ENCODE measurements at places on chromosomes 1 and 21.
A peak's percentile ranks its signal among the peaks of the same experiment; 100 is the strongest.

- H3K4me1 ChIP-seq = peaks cover 7% of the 10 kb centered on the region
Measured at GRCh38 chr1:166579557-166580501, 259.4 kb upstream of the POGK start.

DNA sequence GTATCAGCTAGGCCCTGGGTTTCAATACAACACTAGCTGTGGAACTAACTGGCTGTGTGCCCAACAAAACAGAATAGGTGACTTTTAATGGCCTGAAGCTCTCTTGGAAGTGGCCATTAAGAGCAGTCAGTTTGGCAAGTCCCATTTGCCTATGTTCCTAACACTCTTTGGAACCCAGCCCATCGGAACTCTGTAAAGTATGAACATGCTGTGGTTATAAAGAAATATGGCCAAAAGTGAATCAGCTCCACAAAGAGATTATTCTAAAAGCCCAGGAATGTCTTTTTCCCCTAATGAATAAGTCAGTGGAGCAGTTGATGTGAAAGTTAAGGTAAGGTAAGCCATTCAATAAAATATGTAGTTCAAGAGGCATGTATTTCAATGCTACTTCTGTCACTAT is 223.7 kb upstream of the ADAMTS5 start:
- DNase-seq = no peak
- H3K36me3 ChIP-seq = no peaks in the 10 kb centered on the region
- no peaks in the 10 kb centered on the region for H3K4me1 ChIP-seq

DNA sequence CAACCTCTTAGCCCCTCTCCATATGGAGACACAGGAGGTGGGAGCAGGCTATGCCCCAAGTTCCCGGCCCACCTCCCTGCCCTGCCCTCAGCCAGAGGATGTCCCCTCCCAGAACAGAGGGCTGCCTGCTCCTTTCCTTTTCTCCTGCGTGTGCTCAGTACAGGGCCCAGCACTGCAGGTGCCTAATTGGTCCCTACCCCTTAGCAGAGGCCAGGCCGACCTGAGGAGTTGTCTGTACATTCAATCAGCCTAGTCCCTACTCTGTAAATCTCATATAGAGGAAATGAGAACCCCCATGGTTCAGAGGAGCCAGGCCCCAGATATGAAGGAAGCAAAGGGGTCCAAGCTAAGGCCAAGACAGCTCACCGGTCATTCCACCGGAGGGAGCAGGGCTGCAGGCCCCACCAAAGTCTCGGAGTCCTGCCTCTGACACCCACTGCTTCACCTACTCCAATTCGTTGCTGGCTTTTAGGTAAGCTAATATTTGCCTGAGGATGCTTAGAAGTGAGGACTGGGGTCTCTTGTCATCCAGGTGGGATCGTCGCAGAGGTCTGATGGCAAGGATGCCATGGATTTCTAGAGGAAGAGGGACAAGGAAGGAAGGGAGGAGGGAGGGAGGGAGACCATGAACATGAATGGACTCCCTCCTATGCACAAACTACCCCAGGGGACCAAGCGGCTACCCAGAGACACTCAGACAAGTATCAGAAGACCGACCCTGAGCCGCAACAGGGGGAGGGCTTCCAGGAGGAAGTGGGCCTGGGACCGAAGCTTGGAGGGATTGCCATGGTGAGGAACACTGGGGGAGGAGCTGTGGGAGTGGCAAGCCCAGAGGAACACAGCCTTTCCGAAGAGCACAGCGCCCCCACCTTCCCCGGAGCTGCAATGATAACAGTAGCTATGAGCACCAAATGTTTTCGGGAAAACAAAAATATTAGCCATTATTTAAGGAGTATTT is 30.4 kb upstream of the FOXO6 start:
- H3K36me3 ChIP-seq = no peaks in the 10 kb centered on the region
- peaks cover 15% of the 10 kb centered on the region for H3K27me3 ChIP-seq
- H3K27ac ChIP-seq = no peak overlapping the region
- no peaks in the 10 kb centered on the region for H3K4me1 ChIP-seq

- no peak overlapping the region for H3K4me3 ChIP-seq
- no peaks in the 10 kb centered on the region for H3K27me3 ChIP-seq
- no peaks in the 10 kb centered on the region for H3K36me3 ChIP-seq
- H3K4me1 ChIP-seq = peaks cover 4% of the 10 kb centered on the region
Measured at GRCh38 chr1:172278478-172278877, 142.0 kb upstream of the C1orf105 start.

- H3K27ac ChIP-seq = no peak overlapping the region
- no peak overlapping the region for H3K4me3 ChIP-seq
- no peaks in the 10 kb centered on the region for H3K4me1 ChIP-seq
- H3K27me3 ChIP-seq = no peaks in the 10 kb centered on the region
Measured at GRCh38 chr1:103326595-103326994, 198.9 kb upstream of the RNPC3 start.

DNA sequence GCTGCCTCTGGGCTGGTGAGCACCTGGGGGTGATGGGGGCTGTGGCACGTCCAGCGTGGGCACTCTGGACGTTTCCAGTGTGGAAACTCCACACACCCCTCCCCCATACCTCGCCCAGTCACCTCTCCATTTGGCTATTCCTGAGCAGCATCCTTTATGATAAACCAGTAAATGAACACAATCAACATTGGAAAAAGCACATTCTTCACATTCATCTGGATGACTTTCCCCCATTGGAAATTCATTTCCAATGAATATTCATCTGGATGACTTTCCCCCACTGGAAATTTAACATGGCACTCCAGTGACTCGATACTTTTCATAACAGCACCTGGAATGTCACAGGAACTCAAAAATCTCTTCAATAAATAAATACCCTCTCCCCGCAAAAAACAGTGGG is 104.8 kb upstream of the KRTAP19-8 start:
- DNase-seq = no peak
- no peaks in the 10 kb centered on the region for H3K36me3 ChIP-seq
- no peak overlapping the region for H3K27ac ChIP-seq
- no peak overlapping the region for H3K4me3 ChIP-seq

- no peak for DNase-seq
- peaks cover 2% of the 10 kb centered on the region for H3K27me3 ChIP-seq
- H3K4me1 ChIP-seq = no peaks in the 10 kb centered on the region
- no peaks in the 10 kb centered on the region for H3K36me3 ChIP-seq
- peak overlapping the region; percentile 65 for H3K27ac ChIP-seq
Measured at GRCh38 chr1:212595787-212596714, 12.5 kb upstream of the ATF3 start.

- H3K4me3 ChIP-seq = no peak overlapping the region
- H3K27me3 ChIP-seq = no peaks in the 10 kb centered on the region
- H3K4me1 ChIP-seq = peaks cover 52% of the 10 kb centered on the region
- peaks cover under 1% of the 10 kb centered on the region for H3K36me3 ChIP-seq
- H3K27ac ChIP-seq = no peak overlapping the region
- DNase-seq = no peak
Measured at GRCh38 chr1:20663365-20663764, 2.2 kb upstream of the DDOST start.

DNA sequence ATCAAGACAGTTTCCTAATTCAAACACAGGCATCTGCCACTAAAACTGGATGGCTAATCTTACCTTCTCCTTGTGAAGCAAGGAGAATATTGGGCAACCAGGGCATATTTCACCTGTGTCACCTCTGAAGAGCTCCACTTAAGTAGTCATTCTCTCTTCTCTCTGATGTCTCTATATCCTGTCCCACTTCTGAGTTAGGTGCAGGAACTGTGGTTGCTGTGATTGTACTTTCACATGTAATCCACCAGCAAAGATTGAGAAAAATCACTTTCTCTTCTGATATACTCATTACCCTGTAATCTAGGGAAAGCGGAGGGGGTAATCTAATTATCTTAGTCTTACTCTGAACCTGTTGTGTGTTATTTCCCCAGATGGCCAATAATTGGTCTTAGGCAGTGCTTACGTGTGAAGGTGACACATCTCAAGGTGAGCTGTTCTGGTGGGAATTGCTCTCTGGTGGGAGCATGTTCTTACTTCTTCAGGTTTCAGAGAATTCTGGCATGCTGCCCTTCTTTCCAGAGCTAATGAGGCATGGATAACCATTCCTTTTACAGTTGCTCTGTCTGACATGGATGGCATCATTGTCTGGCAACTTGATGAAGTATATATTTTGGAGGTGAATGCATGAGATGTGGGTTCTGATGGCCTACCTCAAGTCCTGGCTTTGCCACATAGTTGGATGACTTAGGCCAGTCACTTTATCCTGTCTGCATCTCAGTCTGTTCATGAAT is 12.0 kb downstream of the XCL2 start:
- H3K4me3 ChIP-seq = no peak overlapping the region
- no peaks in the 10 kb centered on the region for H3K27me3 ChIP-seq
- H3K27ac ChIP-seq = no peak overlapping the region
- H3K36me3 ChIP-seq = no peaks in the 10 kb centered on the region
- no peaks in the 10 kb centered on the region for H3K4me1 ChIP-seq
- no peak for DNase-seq

- H3K27ac ChIP-seq = no peak overlapping the region
- H3K4me3 ChIP-seq = no peak overlapping the region
- no peaks in the 10 kb centered on the region for H3K36me3 ChIP-seq
- H3K4me1 ChIP-seq = no peaks in the 10 kb centered on the region
Measured at GRCh38 chr1:193270996-193271395, 84.6 kb upstream of the B3GALT2 start.

- no peak for DNase-seq
- no peak overlapping the region for H3K4me3 ChIP-seq
Measured at GRCh38 chr21:44881198-44881872, 7.8 kb upstream of the PTTG1IP start.

- DNase-seq = no peak
- peaks cover 16% of the 10 kb centered on the region for H3K36me3 ChIP-seq
- H3K4me1 ChIP-seq = peaks cover 12% of the 10 kb centered on the region
- no peak overlapping the region for H3K4me3 ChIP-seq
Measured at GRCh38 chr1:117857418-117857817, 72.0 kb downstream of the GDAP2 start.

- no peak for DNase-seq
- H3K36me3 ChIP-seq = no peaks in the 10 kb centered on the region
- H3K4me1 ChIP-seq = peaks cover 13% of the 10 kb centered on the region
- H3K27me3 ChIP-seq = no peaks in the 10 kb centered on the region
- no peak overlapping the region for H3K27ac ChIP-seq
- H3K4me3 ChIP-seq = no peak overlapping the region
Measured at GRCh38 chr1:213931836-213932235, 55.9 kb upstream of the PROX1 start.

DNA sequence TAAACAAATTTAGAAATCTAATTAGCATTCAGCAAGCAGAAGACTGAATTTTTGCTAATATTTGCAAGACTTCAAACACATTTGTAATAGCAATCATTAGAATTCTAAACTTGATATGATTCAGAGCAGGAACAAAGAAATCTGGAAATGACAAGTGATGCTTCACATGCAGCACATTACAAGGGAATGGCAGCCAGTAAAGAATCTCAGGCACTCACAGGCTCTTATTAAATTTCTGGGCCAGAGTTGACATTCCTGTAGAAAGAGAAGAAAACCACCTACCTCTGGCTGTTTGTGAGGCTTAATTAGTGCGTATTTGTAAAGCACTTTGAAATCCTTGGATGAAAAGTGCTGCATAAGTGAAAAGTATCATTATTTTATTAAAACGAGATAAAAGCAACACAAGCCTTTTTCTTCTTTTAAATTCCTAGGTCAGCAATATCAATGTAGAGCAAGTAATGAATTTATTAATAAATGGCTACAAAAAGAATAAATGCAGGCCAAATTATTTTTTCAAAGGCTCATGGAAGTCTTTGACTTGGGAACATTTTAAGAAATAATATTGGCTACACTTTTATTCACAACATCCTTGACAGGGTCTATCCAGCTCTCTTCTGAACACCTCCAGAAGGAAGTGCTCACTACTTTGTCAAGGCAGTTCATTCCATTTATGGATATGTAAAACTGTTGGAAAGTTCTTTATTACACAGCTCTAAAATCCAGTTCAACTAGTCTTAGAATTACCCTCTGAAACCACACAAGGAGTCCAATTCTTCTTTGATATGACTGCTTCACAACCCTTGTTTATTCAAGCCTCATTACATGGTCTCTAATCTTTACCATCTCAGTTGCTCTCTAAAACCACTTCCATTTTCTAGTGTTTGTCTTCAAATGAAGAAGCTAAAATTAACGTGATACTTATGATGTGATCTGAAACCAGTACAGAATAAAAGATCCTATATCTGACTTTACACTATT is 32.1 kb upstream of the SCYL3 start:
- peak overlapping the region; percentile 5 for H3K27ac ChIP-seq
- no peaks in the 10 kb centered on the region for H3K27me3 ChIP-seq
- H3K36me3 ChIP-seq = peaks cover 6% of the 10 kb centered on the region
- no peak for DNase-seq

DNA sequence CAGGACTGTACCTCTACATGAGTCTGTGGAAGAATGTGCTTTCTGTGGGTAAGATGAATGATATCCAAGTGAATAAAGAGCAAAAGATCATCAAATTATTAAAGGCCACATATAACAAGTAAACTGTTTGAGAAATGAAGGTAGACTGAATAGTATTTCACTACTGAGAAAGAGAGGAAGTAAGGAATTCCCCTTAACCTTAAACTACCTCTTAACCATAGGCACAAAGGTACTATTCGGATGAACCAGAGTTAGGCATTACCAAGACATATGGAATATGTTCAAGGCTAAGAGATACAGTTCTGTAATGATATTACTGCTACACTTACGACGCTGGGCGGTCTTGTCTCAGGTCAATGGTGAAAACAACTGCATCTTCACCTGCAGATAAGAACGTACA is 25.5 kb downstream of the DCAF8 start:
- H3K27me3 ChIP-seq = no peaks in the 10 kb centered on the region

- H3K4me1 ChIP-seq = no peaks in the 10 kb centered on the region
- H3K27me3 ChIP-seq = peaks cover 70% of the 10 kb centered on the region
- no peak overlapping the region for H3K27ac ChIP-seq
Measured at GRCh38 chr21:37828556-37828955, 87.7 kb downstream of the KCNJ6 start.

GRCh38 chr21:15445327-15445726 is 284.5 kb upstream of the USP25 start:
- DNase-seq = no peak
- H3K27me3 ChIP-seq = no peaks in the 10 kb centered on the region
- H3K4me1 ChIP-seq = peaks cover 8% of the 10 kb centered on the region

DNA sequence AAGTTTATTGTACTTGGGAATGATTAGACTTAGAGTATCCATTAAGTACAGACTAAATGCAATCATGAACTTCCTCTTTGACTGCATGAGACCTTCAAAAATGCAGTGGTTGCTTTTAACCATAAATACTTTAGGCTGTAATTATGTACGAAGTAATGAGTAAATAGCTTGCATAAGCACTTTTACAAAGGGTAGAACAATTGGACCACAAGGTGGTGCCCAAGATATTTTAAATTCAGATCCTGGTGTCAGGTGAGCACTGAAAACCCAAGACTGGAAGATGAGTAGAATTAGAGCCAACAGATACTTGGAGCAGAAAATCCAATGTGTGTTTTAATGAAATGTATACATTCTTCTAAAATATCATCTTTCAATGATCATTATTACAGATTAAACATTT is 43.4 kb upstream of the RHOU start:
- H3K27ac ChIP-seq = no peak overlapping the region
- DNase-seq = no peak
- H3K4me1 ChIP-seq = no peaks in the 10 kb centered on the region
- no peaks in the 10 kb centered on the region for H3K27me3 ChIP-seq
- H3K4me3 ChIP-seq = no peak overlapping the region
- no peaks in the 10 kb centered on the region for H3K36me3 ChIP-seq

Data from left ventricle myocardium inferior (tissue), 1 donor.